ENCODE measurements at places on chromosomes 2 and 18.

DNA sequence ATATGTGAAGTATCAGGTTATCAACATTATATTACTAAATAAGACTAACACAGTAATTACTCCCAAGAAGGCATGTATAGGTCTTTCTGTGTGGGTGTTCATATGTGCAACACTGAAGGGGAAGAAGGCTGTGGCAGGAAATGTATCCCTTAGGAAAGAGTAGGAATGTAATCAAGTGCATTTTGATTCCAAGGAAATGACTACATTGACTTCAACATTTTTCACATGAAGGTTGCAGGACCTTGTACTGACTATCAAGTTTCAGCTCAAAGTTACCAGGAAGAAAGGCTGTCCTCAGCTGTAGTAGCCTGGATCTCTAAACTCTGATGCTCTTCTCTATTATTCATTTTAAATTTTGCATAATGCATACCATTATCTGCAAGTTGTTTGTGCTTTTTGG lies 680.8 kb downstream of the NYAP2 start:
- DNase-seq: no peak

GRCh38 chr2:10041711-10042110 lies 1.6 kb upstream of the KLF11 start:
- no peak for DNase-seq

DNA sequence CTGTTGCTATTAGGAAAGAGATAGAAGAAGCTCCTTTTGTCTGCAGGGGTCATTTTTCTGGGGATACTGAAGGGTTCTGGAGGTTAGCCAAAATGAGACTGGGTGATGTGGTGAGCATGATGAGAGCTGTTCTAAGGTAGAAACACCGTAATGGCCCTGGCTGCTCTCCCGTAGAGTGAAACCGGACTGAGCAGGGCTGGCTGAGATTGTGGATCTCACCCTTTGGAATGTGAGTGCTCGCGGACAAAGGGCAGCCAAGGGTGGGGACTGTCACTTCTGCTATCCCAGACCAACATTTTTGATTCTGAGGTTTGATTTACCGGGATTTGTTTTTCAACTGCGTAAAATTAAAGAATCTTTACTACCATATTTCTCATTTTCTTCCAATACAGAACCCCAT lies 36.2 kb downstream of the TNFRSF11A start:
- DNase-seq: no peak

- DNase-seq: no peak
These were observed 246.1 kb downstream of the FSIP2 start for GRCh38 chr2:185984670-185985069.

GRCh38 chr2:20580690-20581437 lies 70.0 kb downstream of the HS1BP3 start:
- DNase-seq: no peak

DNA sequence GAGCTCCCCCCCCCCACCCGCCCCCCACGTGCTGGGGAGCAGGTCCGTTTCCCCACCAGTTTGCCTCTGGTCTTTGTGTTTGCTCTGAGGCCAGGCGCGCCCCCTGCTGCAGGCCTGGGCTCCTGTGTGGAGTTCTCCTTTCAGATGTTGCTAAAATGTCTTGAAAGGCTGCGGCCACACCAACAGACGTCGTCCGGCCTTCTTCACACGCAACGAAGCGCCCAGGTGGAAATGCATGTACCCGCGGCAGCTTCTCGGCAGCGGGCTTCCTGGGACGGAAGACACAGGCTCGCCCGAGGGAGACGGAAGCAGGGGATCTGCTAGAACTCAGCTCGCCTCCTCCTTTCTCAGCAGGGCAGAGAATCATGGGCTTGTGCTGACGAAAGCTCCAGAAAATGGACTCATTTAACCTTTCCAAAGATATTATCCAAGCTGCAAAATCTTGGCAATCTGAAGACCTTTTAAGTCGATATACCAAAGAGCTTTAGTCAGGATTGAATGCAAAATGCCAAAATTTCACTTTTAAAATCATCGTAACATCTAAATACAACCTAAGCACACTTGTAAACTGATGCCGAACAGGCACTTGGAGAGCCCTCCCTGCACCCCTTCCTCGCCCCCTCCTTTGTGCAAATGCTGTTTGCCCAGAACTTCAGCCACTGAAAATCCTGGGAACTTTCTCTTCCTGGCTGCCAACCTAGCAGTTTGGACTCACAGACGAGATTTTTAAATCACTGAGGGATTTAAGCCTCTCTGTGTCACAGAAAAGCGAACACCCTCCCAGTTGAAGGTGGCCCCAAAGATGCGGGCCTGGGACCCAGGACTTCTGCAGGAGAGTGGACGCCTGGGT lies 125.5 kb upstream of the ZNF516 start:
- DNase-seq: peak; percentile 42
